ENCODE measurements at places on chromosomes 6 and 20.

DNA sequence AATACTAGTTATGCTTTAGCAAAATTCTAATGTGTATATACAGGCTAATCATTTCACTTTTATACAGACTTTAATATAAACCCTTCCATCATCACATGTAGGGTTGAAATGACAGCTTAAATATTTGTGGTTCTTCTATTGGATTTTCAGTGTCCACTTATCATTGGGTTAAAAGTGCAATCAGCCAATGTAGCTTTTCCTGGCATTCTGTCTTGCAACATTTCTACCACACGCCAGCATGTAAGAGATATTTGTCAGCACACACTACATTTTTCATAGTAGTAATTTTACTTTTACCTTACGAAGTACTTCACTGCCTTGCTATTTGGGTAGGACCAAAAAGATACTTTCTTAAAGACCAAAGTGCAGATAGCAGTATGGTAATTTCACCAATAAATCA, 252.0 kb downstream of the TBX18 start:
- no peak for DNase-seq

DNA sequence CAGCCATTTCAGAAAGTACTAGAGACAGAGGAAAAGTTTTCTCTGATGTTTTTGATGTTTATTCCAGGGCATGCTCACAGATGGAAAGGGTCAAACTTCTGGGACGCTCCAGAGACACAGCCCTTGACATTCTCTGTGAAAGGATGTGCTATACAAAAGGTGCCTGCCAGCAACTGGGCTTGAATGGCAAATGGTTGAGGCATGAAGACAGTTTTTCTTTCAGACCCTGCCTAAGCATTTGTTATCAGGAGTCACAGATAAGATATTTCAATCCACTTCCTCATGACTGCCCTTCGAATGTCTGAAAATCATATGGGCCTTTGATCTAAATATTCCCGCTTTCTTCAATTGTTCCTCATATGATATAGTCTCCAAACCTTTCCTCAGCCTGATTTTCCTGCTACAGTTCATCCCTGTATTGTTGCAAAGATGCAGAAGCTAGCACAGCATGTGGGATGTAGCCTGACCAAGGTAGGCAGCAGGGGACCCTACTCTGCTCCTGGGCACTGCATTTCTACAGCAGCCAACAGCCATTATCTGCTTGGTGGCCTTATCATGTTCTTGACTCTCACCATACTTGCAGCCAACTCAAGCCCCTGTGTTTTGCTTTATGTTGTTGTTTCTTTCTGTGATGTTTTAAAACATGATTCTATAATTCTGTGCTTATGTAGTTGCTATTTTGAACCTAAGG, 14.6 kb upstream of the TXLNB start:
- no peak for DNase-seq

DNA sequence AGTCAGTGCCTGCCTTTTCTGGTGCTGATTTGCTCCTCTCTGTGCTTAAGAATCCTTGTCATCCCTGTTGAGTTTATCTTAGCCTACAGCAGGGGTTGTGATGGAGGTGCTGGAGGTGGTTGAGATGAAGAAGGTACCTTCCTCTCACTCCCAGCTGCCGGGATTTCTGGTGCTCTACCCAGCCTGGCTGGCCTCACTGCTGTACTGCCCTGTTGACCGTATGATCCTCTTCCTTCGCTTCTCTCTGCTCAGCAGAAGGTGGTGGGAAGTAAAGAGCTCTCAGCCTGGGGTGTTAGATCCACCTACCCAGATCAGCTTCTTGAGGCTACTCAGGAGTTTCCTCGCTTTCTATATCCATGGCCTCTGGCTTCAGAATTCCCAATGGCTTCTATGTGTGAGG, 101.0 kb upstream of the NXT1 start:
- no peak for DNase-seq

- no peak for DNase-seq
These were observed 365.7 kb downstream of the ZFAND3 start for GRCh38 chr6:38185244-38185643.

GRCh38 chr6:67629258-67629657, 1005.8 kb upstream of the ADGRB3 start:
- no peak for DNase-seq

- DNase-seq = no peak
These were observed 44.6 kb downstream of the TSBP1 start for GRCh38 chr6:32327103-32327502.

GRCh38 chr6:27894839-27895762, 17.1 kb downstream of the OR2B2 start:
- peak; percentile 59 for DNase-seq

DNA sequence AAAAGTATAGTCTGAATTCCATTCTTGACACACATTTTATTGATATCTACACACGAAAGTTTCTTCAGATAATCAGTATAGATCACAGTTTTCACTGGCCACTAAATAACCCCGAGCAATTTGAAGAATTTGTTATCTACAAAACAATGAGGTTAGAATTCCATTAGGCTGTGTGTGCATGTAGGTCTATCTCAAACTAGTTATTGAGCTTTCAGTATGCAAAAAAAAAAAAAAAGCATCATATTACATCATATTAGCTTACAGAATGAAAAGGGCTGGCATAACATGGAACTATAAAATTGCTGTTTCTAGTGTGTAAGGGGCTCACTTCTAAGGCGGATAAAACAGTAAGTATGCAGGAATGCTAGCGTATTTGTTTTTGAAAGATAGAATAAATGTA, 59.5 kb upstream of the ADGRG6 start:
- DNase-seq = no peak

- DNase-seq = no peak
These were observed 187.3 kb upstream of the JAG1 start for GRCh38 chr20:10861090-10861489.

DNA sequence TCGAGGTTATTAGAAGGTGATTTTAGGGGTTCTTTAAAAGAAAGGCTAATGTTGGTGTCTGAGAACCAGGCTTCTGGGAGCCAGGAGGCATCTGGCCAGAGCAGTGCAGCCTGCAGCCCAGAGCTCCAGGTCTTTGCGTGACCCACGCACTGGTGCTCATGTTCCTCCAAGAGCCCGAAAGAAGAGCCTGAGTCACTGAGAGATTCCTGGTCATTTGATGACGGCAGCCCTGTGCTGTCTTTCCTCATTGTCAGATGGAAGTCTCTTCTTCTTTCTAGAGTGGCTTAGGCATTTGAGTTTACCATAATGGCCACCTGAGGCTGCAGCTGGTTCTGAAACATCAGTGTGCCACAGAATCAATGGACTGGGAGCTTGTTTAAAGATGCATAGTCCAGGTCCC, 46.4 kb downstream of the CD109 start:
- no peak for DNase-seq

- DNase-seq = no peak
These were observed 5.5 kb downstream of the SIGLEC1 start for GRCh38 chr20:3706774-3707507.

DNA sequence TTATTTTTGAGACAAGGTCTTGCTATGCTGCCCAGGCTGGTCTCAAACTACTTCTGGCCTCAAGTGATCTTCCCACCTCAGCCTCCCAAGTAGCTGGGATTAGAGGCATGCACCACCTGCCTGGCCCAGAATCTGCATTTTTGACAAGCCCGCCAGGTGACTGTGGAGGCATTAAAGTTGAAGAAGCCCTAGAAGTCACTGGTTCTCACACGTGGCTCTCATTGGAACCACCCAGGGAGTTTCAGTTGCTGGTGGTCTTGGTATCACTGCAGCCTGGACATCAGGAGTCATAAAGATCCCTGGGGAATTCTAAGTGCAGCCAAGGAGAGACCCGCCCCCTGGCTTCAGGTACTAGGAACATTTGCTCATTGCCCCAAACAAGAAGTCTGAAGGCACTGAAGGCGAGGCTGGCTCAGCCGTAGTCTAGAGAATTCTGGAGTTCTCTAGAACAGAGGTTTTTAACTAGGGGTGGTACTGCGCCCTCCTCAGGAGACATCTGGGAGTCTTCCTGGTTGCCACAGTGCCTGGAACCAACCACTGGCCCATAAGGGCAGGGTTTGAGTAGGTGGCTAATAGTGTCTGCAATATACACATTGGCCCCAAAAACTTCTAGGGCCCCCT, 182.8 kb downstream of the ZMYND8 start:
- DNase-seq = no peak

- no peak for DNase-seq
These were observed 40.8 kb downstream of the NT5E start for GRCh38 chr6:85490516-85491248.

GRCh38 chr6:150934380-150934779, 68.9 kb downstream of the MTHFD1L start:
- DNase-seq = no peak

GRCh38 chr20:13839421-13840092, 54.7 kb downstream of the NDUFAF5 start:
- no peak for DNase-seq

DNA sequence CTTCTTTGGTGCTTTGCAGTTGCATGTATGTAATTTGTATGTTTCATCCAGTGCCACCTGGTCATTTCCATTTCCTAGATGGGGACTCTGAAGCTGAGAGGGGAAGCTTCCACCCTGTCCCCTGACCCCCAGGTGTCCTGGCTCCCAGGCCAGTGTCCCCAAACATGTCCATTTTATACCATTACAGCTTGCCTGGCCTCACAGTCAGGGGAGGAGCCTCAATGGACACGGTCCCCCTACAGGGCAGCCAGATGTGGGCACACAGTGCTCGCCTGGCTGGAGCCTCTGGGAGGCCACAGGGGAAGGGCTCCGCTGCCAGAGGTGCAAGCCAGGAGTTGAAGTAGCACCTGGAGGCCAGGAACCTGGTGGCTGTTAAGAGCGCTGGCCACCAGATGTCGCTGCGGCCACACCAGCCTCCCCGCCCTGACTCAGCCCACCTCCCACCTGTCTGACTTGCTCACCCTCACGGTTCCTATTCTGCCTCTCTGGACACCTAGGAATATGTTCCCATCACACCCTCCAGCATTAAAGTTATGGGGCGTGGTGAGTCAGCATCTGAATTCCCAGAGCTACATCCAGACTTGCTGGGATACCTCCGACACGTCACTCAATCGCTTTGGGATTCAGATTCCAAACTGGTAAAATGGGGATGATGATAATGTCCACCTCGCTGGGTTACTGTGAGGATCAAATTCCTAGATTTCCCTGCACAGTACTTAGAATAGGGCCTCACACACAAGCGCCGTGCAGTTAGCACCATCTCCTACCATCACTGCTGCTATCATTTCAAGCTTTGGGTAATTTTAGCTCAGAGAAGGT, 107.4 kb downstream of the SULF2 start:
- peak; percentile 28 for DNase-seq

GRCh38 chr6:35486005-35486925, 10.6 kb downstream of the TEAD3 start:
- DNase-seq = no peak

DNA sequence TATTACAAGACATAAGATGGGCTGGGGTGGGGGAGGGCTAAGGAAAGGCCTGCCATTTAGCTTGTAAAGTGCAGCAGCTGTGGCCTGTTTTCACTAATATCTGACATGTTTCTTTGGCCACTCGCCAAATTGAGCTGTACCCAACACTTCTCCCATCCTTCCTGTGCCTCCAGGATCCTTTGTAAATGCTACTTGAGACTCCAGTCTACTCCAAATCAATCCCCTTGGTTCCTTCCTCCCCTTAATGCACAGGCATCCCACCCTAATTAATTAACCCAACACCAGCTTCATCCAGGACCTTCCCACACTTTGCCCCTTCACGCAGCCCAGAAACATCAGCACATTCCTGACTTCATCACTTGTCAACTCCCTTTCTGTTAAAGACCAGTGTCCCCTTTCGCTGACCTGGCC, 55.0 kb upstream of the TCF21 start:
- no peak for DNase-seq

DNA sequence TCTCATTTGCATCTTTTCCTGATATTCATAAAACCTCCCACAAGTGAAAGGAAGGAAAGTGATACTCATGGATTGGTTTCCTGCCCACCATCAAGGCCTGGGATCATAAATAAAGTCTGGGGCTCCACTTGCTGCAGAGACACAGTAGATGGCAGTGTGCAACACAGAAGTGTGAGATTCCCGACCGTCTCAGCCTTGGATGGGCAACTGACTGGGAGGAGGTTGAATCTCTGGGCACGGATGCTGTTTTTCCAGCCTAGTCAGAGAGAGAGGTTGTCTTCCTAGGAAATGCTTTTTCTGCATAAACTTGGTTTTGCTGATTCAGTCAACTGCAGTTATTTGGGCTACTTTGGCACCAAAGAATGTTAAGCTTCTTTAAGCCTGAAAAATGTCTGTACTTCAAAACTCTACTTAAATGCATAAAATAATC, 9.9 kb upstream of the RFPL4B start:
- no peak for DNase-seq

DNA sequence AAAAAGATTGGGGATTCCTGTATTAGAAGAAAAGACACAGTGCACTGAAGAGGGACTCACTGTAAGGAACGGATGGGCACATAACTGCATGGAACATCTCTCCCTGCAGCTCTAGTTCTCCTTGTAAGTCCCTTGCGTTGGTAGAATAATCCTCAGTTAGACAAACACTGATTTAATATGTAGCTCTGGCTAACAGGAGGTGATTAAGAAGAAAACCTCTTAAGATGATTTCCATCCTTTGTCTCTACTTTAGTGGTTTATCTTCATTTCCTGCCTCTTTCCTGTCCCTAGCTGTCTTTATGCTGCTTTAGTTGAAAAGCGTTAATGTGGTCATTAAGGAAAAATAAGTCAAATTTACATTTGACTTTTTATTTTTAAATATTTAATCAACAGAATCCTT, 86.6 kb downstream of the SLC16A10 start:
- no peak for DNase-seq

DNA sequence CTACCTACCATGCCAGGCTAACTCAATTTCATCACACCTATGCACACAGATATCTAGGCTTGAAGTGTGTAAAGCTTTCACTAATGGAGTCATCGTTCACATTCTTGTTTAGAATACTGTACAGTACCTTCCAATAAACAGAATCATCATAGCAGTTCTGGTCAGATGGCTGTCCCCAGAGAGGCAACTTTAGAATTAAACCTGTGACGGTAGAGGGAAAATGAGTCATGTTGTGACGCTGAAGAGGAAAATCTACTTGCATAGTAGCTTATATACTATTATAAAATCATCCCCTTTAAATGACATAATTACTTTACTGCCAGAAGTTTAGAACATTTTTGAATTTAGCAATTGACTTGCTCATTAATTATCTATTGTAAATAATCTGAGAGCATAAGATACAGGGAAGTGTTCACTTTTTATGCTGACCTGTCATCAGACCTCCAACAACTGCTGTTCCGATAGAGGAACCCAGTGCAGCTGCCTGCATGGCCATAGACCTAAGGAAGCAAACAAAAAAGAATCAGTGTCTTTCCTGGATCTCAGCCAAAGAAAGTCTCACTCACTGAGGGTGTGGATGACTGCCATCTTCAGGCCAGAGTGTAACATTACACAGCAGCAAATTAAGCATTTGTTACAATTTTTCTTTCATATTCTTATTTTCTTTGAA, 29.8 kb downstream of the RHAG start:
- no peak for DNase-seq

DNA sequence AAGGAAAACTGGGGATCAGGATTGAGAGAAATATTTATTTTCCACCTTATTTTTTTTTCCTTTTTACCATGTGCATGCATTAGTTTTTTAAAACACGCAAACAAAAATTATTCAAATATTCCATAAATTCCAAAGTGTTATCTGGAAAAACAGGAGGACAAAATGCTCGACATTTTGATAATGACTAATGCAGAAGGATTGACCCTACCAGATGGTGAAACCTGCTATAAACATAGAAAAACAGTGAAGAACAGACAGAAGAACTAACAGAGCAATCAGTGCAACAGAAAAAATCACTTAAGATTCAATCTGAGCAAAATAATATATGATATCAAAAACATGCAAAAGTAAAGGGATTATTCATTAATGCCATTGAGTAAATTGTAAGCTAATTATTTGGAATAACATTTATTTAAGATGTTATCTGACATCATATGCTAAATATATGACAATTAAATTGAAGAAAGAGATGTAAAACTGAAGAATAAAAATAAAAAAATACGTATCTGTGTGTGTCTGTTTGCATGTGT, 218.4 kb downstream of the LMBRD1 start:
- DNase-seq = no peak
